ENCODE measurements at places on chromosomes 3 and 15. TPM values are rescaled to one million over a fixed set of nuclear protein-coding genes. Genes with fewer than 3 reads are reported as not detected.

Gene ITIH1
- not detected for polyA plus RNA-seq

Gene CLSTN2
- 0.56 TPM for polyA plus RNA-seq

Gene CHST13
- not detected for polyA plus RNA-seq

Gene CD96
- polyA plus RNA-seq = 0.09 TPM

Gene CCR3
- not detected for polyA plus RNA-seq

Gene MYNN
- polyA plus RNA-seq = 7.7 TPM

Gene DGKG
- polyA plus RNA-seq = 2.1 TPM

Gene AMOTL2
- 47.5 TPM for polyA plus RNA-seq

Gene TM6SF1
- polyA plus RNA-seq = not detected

Gene RARB
- 0.08 TPM for polyA plus RNA-seq

Gene TUBGCP5
- polyA plus RNA-seq = 16.9 TPM

Gene CHRNB4
- 0.12 TPM for polyA plus RNA-seq

Gene MORC1
- not detected for polyA plus RNA-seq

Gene PLSCR5
- not detected for polyA plus RNA-seq

Gene CFAP161
- polyA plus RNA-seq = 0.03 TPM

Gene SAXO2
- polyA plus RNA-seq = 2.0 TPM

Gene BCHE
- not detected for polyA plus RNA-seq

Gene FEZF2
- polyA plus RNA-seq = not detected

Gene MESP2
- 0.10 TPM for polyA plus RNA-seq

Gene CLDN11
- polyA plus RNA-seq = 0.34 TPM

Gene DUOX1
- polyA plus RNA-seq = 10.5 TPM

Gene CA12
- 220 TPM for polyA plus RNA-seq

Gene NT5DC2
- 88.7 TPM for polyA plus RNA-seq

Gene GOLGA6D
- polyA plus RNA-seq = not detected

Gene INSYN1
- polyA plus RNA-seq = 0.03 TPM

Gene GP5
- not detected for polyA plus RNA-seq

Gene SLC24A5
- not detected for polyA plus RNA-seq

Gene SHC4
- 3.0 TPM for polyA plus RNA-seq

Gene BCL6
- polyA plus RNA-seq = 3.9 TPM

Gene MYL3
- not detected for polyA plus RNA-seq

Gene C3orf85
- polyA plus RNA-seq = not detected

Gene GPR62
- not detected for polyA plus RNA-seq

Gene SERPINI1
- 1.8 TPM for polyA plus RNA-seq

Gene KCNAB1
- polyA plus RNA-seq = not detected

Gene GOLGA6L9
- 1.2 TPM for polyA plus RNA-seq

Gene BNC1
- 103 TPM for polyA plus RNA-seq

Gene APBA2
- 0.14 TPM for polyA plus RNA-seq

Gene MUC4
- polyA plus RNA-seq = not detected

Gene ARGFX
- not detected for polyA plus RNA-seq

Gene CAMP
- 7.7 TPM for polyA plus RNA-seq

Gene HDDC3
- 12.7 TPM for polyA plus RNA-seq

Gene CAND2
- polyA plus RNA-seq = 0.19 TPM

Gene GCNT3
- 0.18 TPM for polyA plus RNA-seq

Gene RNF7
- polyA plus RNA-seq = 106 TPM

Gene TTLL13
- 0.02 TPM for polyA plus RNA-seq

Gene POPDC2
- 0.12 TPM for polyA plus RNA-seq

Gene TMEM207
- polyA plus RNA-seq = not detected

Gene PIGZ
- 1.0 TPM for polyA plus RNA-seq

Gene TF
- polyA plus RNA-seq = 0.08 TPM

Gene KNG1
- not detected for polyA plus RNA-seq

Gene NSUN3
- polyA plus RNA-seq = 2.0 TPM

Gene ZIC1
- not detected for polyA plus RNA-seq

Gene SLC38A3
- 0.06 TPM for polyA plus RNA-seq

Gene WDR72
- polyA plus RNA-seq = 0.01 TPM

Gene CCDC14
- polyA plus RNA-seq = 28.5 TPM

Gene GPR176
- 16.2 TPM for polyA plus RNA-seq

Gene ALPK3
- 0.09 TPM for polyA plus RNA-seq

Measured in mammary epithelial cell (primary cell).